NCI-H146 (cell line): ENCODE measurements at places on chromosomes 2 and 18.

DNA sequence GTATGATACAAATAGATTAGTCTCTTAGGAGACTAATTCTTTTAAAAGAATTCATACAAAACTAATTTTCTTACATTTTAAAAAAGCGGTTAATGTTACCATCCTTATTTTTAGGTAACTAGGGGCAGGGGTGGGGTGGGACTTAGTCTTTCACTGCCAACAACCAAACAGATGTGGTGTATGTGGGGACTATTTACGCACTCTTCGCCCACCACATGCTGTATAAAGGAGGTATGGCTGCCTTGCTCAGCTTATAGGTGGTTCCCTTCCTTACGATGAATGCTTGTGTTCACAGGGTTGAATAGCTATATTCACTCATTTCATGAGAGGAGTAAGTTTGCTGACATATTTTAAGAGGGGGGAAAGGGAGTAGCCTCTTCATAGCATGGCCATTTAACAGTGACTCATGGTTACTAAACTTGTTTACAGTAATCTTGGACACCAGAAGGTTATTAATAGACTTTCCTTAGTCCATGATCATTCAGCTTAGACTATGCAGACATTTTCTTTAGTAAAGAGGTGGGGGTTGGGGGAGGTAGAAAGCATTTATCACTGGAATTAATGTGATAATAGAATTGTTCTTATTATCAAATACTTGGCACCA lies 61.8 kb downstream of the CAB39 start:
- no peak for DNase-seq

DNA sequence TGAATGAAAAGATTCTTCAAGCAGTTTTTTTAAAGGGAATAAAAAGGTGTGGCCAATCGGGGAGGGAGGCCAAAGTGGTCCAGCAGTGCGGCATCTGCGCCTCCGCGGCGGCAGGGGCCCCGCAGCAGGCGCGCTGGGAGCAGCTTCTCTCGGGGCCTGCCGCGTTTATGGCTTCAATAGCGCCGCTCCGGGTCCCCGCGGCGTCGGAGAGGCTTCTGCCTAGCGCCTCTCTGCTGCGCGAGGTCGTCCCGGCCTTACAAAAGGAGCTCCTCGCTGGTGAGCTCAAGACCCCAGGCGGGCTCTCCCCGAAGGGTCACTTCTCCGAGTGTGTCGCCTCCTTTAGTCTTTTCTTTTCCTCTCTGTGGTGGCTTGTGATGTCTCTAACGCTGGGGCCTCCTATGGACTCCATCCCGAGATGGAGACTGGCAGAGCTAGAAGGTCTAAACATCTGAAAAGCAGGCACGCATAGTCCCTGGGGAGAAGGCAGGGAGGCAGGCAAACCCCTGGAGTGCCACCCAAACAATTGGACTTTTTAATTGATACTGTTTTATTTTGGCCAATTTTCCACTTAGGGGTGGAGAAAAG lies 67.1 kb downstream of the SUMO1 start:
- no peak for DNase-seq

DNA sequence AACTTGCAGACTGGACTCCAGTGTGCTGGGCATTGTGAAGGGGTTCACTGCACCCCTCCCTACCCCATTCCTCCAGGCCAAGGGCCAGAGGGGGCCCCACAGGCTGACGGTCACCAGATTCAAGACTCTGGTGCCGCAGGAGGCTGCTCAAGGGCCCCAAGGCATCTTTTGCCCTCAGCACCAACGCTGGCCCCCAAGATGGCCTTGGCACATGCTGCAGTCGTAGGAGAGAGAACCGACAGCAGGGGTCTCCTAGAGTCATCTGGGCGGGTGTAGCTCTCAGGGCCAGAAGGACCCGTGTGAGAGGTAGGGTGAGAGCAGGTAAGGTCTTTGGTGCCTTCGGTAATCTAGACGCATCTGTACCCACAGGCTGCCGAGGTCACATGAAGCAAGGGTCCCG lies 18.7 kb upstream of the ODC1 start:
- no peak for DNase-seq

GRCh38 chr2:163779970-163780597 lies 44.3 kb upstream of the FIGN start:
- DNase-seq, result no peak

GRCh38 chr2:64622443-64623241 lies 31.1 kb downstream of the SERTAD2 start:
- no peak for DNase-seq

DNA sequence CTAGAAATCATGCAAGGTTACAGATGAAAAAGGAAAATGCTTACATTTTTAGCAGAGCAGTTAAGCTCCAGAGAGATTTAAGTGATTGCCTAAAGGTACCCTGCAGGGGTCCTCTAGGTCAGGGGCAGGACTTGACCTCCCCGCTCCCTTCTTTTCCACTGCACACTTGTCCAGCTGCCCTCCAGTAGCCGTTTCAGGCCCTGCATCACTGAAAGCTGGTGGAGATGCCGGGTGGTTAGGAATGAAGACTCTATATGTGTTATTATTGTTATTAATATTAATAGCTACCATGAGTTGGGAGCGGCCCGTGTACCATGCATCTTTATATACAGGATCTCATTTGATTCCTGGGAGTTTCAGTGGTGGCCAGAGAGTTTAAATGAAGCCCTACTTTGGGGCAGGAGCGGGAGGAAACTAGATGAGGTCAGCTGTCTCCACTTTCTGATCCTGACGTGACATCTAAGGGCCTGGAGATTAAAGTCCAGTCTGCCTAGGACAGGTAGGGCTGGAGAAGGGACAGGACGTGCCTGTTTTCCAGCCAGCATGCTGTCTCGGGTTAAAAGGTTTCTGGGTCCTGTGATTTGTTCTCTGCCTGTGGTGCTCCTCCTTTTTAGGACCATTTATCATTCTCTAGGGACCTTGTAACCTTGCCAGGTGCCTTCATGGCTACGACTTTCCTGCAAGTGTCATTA lies 2.1 kb downstream of the TMEM37 start:
- no peak for DNase-seq

GRCh38 chr2:96701636-96702035 lies 38.2 kb downstream of the LMAN2L start:
- no peak for DNase-seq

DNA sequence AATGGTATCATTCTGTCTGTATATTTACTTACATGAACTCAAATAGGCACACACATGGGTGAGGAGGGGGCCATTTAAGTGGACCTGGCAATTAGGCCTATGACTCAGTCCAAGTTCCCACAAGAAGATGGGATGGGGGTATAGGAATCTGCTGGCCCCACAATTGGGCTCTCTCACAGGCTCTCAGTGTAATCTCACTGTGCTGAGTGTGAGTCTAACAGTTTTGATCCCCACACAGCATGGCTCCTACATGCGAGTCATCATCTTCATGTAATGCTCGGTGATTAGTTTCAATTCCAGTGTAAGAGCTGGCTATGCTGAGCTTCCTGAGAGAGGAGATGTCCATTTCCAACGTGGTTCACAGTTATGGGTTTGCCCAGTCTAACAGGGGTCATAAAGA lies 114.0 kb downstream of the GATA6 start:
- DNase-seq, result no peak

GRCh38 chr2:195902857-195903256 lies 165.8 kb downstream of the DNAH7 start:
- no peak for DNase-seq

DNA sequence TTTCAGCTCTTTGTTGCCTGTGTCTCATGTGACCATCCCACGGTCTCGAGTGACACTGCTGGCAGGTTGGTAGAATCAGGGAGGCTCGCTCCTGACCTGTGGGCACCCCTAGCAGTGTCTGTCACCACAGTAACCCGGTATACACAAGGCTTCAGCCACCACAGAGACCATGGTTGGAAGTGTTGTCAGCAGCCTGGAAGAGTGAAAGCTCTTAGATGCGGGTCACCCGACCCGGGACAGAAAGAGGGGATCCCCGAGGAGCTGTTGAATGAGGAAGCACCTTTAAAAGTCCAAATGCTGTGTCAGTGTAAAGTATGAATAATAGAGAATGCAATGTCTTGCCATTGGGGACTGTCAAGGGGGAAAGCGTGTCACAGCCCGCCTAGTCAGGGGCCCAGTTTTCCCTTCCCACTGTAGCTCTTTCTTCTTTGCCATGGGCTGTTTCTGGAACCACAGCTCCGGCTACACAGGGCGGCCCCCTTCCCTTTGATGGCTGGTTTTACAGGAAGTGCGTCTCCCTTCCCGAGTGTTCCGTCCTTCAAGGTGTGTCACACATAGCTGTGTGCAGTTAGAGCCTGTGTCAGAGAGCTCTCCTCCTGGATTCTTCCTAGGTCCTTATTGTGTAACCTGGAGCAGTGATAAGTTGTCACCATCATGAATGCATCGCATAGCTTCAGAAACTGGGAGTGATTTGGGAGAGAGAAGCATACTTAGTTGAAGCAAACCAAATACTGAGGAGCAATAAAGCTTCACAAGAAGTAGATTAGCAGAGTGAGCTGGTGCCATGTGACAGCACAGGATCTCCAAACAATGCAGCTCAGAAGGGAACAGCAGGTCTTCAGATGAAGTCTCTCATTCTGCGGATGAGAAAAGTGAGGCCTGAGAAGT lies 81.4 kb downstream of the MTCL1 start:
- no peak for DNase-seq

DNA sequence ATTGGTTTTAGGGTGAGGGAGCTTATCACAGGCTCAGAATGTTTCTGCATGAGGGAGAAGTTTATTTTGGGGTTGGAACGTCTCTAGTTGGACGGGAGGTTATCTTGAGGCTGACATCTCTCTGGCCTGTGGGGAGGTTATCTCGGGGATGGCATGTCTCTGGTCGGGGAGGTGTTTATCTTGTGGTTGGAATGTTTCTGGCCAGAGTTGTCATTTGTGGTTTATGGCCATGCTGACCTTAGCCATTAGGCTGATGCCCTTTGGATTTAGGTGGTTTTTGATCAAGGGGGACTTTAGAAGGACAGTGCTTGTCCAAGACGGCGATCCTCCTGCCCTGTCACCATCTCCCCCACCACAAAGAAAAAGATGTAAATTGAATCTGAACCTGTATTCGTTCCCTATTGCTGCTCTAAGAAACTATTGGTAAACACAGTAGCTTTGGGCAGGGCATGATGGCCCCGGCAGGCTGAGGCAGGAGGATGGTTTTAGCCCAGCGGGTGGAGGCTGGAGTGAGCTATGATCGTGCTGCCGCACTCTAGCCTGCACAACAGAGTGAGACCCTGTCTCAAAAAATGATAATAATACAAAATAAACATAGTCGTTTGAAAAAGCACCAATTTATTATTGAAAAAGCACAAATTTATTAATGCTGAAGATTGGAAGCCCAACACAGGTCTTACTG lies 17.8 kb upstream of the MPPE1 start:
- no peak for DNase-seq

GRCh38 chr18:52216109-52216508 lies 123.9 kb upstream of the DCC start:
- DNase-seq, result no peak

DNA sequence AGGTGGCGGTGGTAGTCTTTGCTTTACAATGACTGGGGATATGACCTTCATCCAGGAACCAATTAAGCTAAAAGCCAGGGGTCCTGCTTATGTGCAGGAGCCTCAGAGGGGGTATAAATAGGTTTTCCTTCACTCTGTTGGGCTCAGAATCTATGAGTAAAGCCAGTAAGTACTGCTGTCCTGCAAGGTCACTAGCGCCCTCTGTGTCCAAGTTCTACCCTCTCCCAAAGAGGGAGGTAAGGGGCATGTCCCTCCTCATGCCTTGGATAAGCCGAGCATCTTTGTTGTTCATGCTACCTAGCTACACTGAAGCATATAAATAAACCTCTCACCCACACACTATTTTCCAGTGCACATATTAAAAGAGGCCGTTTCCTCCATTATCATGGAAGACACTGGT lies 79.4 kb downstream of the SPRED2 start:
- no peak for DNase-seq

DNA sequence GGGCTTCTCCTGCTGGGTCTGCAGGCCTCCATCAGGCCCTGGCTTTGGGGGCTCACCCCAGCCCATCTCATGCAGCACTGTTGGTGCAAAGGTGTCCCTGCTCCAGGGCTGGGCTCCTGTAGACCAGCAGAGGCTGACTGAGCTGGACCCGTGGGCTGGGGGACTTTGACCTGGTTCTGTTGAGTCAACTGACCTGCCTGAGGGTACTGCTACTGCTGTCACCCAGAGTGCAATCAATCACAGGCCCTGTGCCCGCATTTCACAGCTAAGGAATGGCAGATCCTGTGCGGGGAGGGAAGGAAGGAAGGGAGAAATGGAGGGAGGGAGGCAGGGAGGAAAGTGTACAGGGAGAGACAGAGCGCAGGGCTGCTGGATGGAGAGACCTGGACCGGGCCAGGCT lies 136.8 kb downstream of the TPO start:
- DNase-seq, result no peak

- peak; percentile 8 for DNase-seq
Observed at GRCh38 chr2:23760736-23761135, 166.2 kb downstream of the ATAD2B start.

DNA sequence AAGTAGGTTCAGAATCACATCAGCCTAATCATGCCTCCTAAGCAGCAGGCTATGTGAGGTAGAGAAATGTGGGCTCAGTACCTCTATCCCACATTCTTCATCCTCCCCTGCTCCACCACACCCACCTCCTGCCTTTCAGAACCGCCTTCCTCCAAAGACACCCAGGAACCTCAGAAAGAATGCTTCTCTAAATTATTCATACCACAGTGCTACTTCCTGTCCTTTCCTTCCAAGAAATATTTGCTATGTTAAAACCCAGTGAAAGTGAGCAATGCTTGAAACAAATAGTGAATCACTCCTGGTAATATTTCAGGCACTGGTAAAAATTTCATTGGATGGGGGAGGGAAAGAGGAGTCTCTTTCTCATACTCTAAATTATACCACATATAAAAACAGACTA lies 24.0 kb upstream of the CREB1 start:
- DNase-seq, result no peak

GRCh38 chr2:112767693-112768330 lies 3.4 kb upstream of the CKAP2L start:
- no peak for DNase-seq

DNA sequence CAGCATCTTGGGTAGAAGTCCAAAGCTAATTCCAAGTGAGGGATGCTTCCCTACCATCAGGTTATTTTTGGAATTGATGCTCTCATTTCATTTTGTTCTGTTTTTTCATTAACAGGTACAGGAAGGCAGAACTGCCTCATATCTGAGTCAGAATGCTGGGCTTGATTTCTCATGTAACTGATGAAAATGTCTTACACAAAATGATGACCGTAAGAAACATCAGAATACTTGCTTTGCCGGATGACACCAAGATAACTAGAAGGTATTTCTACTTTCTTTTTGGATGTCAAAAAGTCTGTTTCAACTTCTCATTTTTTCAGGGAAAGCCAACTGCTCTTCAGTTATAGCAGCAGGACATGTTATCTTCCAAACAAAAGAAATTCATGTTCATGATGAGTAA lies 62.6 kb downstream of the ETAA1 start:
- DNase-seq, result no peak

GRCh38 chr18:77103187-77103850 lies 29.3 kb downstream of the MBP start:
- DNase-seq, result no peak
